ENCODE measurements at places on chromosomes 6 and 20.

- no peak for DNase-seq
These were observed 85.8 kb upstream of the ESR1 start for GRCh38 chr6:151721671-151722070.

- DNase-seq = no peak
These were observed 12.5 kb downstream of the SYCP2 start for GRCh38 chr20:59920944-59921343.

DNA sequence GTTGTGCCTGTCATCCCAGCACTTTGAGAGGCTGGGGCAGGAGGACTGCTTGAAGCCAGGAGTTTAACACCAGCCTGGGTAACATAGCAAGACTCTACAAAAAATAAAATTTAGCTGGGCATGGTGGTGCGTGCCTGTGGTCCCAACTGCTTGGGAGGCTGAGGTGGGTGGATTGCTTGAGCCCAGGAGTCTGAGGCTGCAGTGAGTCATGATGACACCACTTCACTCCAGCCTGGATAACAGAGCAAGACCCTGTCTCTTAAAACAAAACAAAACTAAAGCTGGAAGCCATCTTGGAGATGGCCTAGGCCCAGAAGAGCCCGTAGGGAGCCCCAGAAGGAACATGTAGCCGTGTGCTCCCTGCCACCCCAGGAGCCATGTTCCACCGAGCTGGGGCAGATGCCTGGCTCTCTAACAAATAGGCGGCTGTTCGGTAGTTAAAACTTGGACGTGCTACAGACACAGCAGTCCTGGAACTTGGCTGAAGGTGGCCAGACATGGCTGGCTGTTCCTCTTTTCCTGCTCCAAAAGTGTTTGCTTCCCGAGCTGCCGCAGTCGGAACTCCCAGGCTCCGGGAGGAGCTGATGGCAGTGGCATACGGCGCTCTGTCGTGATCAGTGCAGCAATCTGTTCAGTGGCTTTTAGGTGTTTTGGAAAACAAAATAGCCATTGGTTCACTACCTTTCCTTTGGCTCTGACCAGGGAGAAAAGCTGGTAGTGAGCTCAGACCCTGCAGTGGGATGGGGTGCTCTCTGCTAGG is 37.0 kb downstream of the DYNLT1 start:
- no peak for DNase-seq

GRCh38 chr6:119027465-119027864 is 51.0 kb downstream of the FAM184A start:
- DNase-seq = no peak

- no peak for DNase-seq
These were observed 38.6 kb downstream of the SYNJ2 start for GRCh38 chr6:158020272-158020711.

DNA sequence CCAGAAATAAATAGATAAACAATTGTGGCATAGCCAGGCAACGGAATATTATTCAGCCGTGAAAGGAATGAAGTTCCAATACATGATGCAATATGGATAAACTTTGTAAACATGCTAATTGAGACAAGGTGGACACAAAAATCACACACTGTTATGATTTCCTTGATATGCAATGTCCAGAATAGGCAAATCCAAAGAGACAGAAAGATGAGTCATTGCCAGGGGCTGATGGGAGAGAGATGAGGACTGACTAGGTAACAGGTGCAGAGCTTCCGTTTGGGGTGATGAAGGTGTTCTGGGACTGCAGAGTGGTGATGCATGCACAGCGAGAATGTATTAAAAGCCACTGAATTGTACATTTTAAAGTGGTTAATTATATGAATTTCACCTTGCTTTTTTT is 31.1 kb upstream of the SPO11 start:
- no peak for DNase-seq

GRCh38 chr20:31836853-31837608 is 8.4 kb downstream of the FOXS1 start:
- DNase-seq = no peak

- no peak for DNase-seq
These were observed 33.4 kb upstream of the RIMS1 start for GRCh38 chr6:71852948-71853347.

GRCh38 chr6:110544472-110544871 is 68.1 kb upstream of the SLC22A16 start:
- DNase-seq = no peak

DNA sequence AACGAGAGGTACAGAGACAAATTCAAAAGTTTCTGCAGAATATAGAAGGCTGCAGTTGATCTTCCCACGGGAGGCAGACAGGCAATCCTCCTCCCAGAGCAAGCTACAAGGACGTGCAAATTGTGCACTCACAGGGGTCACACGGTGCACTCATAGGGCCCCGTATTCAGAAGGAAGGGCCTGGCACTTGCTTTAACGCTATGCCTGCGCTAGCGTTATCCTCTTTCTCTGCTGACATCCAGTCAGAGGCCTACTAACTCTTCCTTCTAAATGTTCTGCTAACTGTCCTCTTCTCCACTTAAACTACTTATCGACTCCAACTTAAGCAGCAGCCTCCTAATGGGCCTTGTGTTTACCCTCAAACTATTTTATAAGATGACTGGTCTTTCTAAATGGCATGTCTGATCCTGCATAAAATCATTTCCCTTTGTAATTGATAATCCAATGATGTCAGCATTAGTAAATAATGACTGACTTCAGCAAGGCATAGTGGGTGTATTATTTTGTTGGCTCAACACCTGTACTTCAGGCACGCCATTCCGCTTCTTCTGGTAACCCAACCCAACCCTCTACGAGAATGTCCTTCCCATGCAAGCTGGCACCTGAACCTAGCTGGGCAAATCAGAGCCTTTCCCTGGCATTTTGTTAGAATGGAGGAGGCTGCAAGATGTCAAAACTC is 2.2 kb downstream of the IFNGR1 start:
- no peak for DNase-seq
